ENCODE measurements at places on chromosomes 11 and 22. TPM values are rescaled to one million over a fixed set of nuclear protein-coding genes. Genes with fewer than 3 reads are reported as not detected.

The CACNA1I gene
- not detected for total RNA-seq

The MYEOV gene
- 0.33 TPM for total RNA-seq

The NDUFS8 gene
- 84.6 TPM for total RNA-seq

The DDI1 gene
- not detected for total RNA-seq

The HDAC10 gene
- 24.8 TPM for total RNA-seq

The VWCE gene
- 4.6 TPM for total RNA-seq

The ZNF214 gene
- total RNA-seq = 0.76 TPM

The EFCAB6 gene
- 0.29 TPM for total RNA-seq

The LRRC10B gene
- total RNA-seq = not detected

The TRIM6 gene
- 2.1 TPM for total RNA-seq

The ARHGAP20 gene
- total RNA-seq = 2.7 TPM

The NLRP14 gene
- total RNA-seq = 0.65 TPM

The SCGB1C1 gene
- total RNA-seq = not detected

The SYT7 gene
- total RNA-seq = 2.0 TPM

The COMT gene
- total RNA-seq = 298 TPM

The ABCC8 gene
- total RNA-seq = not detected

The BIK gene
- 0.76 TPM for total RNA-seq

The EED gene
- 11.1 TPM for total RNA-seq

The NPAS4 gene
- not detected for total RNA-seq

The OR10D3 gene
- not detected for total RNA-seq

The APOBEC3B gene
- 2.9 TPM for total RNA-seq

The KCNJ1 gene
- 0.33 TPM for total RNA-seq

The IL10RA gene
- 0.10 TPM for total RNA-seq

The APOBEC3A gene
- total RNA-seq = not detected

The OR2AG2 gene
- 0.29 TPM for total RNA-seq

The RAB39A gene
- 0.19 TPM for total RNA-seq

The PRRG4 gene
- 0.33 TPM for total RNA-seq

The OR6X1 gene
- total RNA-seq = not detected

The RIMBP3C gene
- total RNA-seq = 0.19 TPM

Data from vein endothelial cell (primary cell).